ENCODE measurements at places on chromosomes 6 and 20.

DNA sequence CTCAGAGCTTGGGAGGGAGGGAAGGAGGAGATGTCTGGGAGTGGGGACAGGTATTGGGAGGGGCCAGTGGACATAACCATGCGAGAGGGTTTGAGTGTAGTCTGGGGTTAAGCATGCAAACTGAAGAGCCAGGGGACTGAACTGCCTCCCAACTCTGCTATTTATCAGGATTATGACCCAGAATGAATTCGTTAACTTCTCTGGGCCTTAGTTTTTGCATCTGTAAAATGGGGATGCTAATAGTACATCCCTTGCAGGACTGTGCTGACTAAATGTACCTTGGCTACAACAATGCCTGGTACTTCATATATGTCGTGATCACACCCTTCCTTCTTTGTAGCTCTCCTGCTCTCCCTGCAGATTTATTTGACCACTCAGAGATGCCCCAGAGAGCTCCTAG lies 83.6 kb downstream of the MDGA1 start:
- DNase-seq, result no peak

- DNase-seq, result no peak
Observed at GRCh38 chr6:163306000-163306399, 108.5 kb upstream of the QKI start.

GRCh38 chr6:15675536-15676220 lies 12.8 kb upstream of the DTNBP1 start:
- no peak for DNase-seq

GRCh38 chr6:88380083-88380482 lies 213.9 kb upstream of the CNR1 start:
- DNase-seq, result peak; percentile 54

- DNase-seq, result no peak
Observed at GRCh38 chr6:167208819-167209576, 51.2 kb upstream of the GPR31 start.

DNA sequence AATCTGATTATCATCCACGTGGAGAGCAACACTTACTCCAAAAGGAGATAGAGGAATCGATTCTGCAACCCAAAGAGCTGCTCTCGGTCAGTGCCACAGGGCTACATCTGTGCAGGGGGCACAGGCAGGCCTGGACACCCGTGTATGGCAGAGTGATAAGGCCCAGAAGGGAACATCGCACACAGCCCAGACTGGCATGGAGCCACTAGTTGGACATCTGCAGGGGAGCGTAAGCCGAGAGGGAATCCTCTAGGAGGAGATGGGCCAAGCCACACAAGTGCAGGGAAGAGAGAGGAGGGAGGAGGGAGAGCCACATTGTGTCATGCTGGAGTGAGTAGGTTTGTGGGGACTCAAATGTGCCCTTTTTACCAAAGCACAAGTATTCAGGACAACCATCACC lies 50.4 kb upstream of the ENTPD6 start:
- peak; percentile 11 for DNase-seq

DNA sequence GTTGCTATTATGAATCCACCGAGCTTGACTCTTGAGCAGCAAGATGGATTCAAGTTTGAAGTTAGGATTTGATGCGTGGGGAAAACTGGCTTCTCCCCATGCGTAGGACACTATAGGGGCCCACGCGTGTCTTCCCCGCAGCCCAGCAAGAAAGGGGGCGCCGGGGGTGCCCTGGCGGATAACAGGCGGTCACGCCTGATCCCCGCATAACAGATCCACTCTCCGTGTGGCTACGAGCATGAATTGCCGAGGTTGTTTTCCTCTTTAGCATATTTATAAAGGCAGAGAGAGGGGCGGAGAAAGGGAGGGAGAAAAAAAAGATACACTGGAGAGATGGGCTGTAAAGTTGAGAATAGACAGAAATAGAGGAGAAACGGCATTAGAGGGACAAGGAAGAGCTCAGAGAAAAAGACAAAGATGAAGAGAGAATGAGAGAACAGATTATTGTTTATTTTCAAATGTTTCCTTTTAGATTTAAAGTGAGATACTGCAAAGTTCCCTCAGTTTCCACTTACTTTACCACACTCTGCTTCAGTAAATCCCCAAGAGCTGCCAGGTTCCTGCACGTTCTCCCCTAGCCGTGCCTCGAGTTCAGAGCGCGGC lies 32.0 kb downstream of the TFAP2A start:
- no peak for DNase-seq

GRCh38 chr6:98230250-98230649 lies 604.1 kb upstream of the POU3F2 start:
- no peak for DNase-seq

DNA sequence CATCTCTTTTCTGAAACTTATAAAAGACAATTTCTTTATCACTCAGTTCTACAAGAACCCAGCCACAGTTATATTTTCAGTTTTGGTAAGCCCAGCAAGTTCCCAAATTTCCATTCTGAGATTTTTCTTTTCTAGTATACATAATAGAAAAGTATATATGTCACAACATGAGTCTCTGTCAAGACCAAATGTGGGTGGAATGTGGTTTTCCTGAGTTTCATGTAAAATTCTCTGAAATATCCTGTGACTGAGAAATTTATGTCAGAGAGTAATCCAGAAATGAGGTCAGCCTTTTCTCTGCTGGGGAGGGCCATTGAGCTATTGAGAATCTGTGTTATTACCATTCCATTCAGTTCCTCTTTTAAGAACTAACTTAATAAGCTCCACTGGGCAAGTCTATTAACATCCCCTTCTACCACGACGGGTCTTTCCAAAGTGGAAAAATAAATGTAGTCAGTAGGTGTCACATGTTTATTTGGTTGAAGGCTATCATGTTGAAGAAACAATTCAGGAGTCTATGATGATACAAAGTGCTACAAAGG lies 100.7 kb upstream of the HMGN3 start:
- DNase-seq, result no peak

- DNase-seq, result no peak
Observed at GRCh38 chr20:46635514-46636136, 15.6 kb downstream of the SLC13A3 start.

DNA sequence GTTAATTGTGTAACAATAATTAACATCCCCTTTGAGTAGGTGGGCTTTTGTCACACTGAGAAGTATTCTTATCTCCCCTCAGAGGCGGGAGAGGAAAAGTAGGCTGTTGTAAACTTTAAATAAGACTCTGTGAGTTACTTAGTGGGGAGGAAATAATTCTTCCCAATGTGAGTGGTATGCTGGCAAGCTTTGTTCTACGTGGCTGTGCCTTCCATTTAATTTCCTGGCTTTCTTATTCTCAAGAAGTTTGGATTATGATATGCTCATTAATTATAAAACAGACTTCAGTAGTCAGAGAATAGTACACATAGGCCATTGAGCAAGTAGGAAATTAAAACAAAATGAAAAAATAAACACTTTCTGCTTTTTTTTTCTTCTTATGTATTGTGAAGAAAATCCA lies 19.1 kb downstream of the ADGRB3 start:
- DNase-seq, result no peak

DNA sequence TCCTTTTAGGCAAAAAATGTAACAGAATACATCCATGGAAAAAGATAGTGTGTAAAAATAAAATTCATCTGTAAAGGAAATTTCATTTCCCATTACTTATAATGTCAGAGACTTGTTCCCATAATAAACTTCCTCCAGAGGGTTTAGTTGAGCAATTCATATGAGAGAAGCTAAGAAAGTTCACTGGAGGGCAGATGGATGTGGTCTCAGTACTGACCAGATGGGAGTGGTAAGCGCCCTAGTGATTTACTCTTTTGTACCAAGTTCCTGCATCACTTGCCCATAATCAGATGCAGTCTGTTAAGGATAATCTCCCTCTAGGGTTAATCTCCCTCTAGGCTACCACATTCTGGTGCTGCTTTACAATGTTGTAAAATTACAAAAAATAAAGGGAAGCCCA lies 61.7 kb downstream of the ESF1 start:
- DNase-seq, result peak; percentile 51

DNA sequence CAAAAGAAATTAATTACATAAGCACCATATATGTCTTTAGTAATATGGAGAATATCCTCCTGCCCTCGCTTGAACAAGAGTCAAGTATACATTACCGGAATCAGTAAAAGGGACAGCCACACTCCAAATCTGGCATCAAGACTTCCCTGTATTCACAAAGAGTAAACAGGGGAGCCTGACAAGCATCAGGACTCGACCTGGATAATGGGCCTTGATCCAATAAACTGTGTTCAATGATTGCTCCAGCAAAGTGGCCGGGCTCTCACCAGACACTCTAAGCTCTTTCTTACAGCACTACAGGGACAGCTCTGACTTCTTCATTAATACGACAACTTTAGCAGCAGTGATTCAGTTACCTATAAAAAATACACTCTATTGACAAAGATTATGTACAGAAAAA lies 307.9 kb upstream of the POU3F2 start:
- no peak for DNase-seq

DNA sequence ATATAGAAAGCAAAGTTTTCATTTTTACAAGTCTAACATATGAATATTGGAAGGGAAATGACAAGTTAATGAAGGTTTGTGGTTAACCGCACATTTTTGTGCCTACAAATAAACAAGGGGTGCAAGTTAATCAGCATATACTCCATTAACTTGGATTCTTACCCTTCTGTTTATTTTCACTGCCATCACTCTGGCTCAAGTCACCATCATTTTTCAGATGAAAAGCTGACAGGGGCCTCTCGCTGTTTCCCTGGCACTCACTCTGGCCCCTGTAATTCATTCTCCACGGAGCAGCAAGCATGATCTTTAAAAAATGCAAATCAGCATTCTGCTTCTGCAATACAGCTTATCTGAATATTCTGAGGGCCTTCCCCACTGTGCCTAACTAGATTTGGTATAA lies 29.8 kb downstream of the APCDD1L start:
- DNase-seq, result peak; percentile 5

- no peak for DNase-seq
Observed at GRCh38 chr6:41197234-41197633, 3.7 kb downstream of the TREML2 start.

DNA sequence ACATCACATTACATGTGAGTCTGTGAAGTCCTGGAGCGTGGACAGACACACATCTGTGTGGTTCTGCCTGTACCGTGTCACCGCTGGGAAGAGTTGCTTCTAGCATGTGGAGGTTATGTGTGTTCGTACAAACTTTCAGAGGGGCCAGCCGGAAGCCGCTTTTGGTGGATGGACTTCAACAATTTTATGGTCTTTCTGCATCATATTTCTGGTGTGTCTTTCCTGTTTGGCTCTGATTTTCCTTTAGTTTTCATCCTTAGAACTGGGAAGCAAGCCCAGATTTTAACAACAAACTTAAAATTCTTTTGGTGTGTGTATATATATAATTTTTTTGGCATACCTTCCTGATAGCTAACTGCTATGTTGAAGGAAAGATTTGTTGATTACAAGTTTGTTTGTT lies 71.2 kb downstream of the TIAM2 start:
- DNase-seq, result no peak

DNA sequence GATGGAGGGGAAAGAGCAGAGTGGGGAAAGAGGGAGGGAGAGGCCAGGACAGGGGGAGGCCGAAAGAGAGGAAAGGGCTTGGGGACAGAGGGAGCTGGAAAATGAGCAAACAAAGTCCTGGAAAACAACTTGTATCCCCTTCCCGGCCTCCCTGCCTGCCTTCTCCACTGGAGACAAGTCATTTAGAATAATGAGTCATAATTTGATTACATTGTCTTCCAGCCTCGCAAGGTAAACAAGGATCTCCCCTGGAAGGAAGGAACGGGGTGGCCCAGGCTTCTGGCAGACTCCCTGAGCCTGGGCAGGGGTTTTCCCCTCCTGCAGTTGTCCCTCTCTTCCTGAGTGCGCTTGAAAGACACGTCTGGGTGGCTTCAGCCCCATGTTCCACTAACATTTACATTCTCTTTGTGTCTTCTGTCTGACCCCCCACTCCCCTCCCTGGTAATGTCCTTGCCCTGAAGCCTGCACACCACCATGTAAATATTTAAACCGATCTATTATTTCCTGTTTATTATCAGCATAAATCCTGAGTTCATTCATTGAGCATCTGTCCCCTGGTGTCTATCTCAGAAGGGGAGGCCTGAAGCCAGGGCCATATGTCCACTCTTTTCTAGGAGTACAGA lies 12.1 kb upstream of the MRPS18A start:
- no peak for DNase-seq

DNA sequence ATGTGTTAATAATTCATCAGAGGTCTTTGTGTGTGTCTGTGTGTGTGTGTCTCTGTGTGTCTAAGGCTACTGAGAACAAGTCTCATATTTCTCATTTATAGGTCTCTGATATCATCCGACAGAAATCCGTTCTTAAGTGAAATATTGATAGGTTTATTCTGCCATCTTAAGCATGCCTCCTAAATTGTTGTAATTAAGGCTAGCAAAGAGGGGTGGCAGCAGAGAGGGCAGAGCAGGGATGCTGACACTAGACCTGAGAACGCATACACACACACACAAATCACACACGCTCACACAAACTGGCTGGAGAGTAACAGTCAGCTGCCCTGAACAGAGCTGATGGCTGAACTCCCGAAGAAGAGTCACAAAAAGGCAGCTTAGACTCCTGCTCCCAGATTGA lies 84.9 kb upstream of the LRFN2 start:
- DNase-seq, result no peak

GRCh38 chr20:38301309-38301708 lies 2.6 kb upstream of the BPI start:
- no peak for DNase-seq

Measured in LHCN-M2 (cell line).